ENCODE measurements at places on chromosomes 6 and 20. TPM values are rescaled to one million over a fixed set of nuclear protein-coding genes. Genes with fewer than 3 reads are reported as not detected.

The CRISP3 gene
- not detected for total RNA-seq

The OR2B6 gene
- total RNA-seq = not detected

DNA sequence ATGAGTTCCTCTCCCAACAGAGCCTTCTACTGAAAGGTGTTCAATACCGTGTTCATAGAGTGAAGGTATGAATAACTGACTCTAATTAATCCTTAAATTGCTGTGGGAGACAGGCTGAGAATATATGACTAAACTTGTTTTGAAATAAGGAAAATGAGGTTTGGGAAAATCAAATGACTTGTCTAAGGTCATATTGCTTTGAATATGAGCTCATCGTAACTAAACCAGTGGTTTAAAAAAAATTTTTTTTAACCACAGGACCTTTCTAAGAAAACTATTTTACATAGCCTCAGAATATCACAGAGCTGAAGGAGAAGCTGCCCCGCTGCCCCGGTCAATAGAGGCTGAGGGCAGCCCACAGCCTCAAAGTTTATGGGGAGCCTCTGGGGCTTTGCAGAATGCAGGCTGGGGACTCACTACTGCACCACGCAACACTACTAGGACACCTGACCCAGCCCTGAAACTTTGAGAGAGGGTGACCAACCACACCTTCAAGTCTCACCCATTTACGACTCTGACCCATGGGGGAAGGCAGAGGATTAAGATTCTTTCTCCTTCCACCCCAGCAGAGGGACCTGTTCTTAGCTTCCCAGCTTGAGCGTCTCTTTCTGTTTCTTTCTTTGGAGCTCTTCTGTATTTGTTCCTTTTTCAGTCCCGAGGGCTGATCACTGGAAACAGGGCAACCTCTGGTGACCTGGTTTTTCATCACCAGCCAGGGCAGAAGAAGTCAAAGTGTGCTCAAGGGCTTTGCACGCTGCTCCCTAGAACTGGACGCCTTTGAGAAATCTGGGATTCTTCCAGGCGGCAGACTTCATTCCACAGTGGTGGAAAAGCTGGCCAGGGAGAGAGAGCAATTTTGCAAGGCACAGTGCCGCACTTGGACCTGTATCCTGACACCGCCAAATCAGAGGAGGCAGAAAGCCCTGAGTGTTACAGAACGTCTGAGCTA is 220.2 kb downstream of the ATXN1 start:
- no peak for DNase-seq
- H3K27ac ChIP-seq = no peak overlapping the region
- H3K4me3 ChIP-seq = no peak overlapping the region
- no peaks in the 10 kb centered on the region for H3K27me3 ChIP-seq
- H3K36me3 ChIP-seq = peaks cover 3% of the 10 kb centered on the region

- H3K4me3 ChIP-seq = no peak overlapping the region
- H3K27me3 ChIP-seq = 0 out of 2 replicates have a peak, but pooled peaks cover 3% of the 10 kb centered on the region
- no peaks in the 10 kb centered on the region for H3K4me1 ChIP-seq
- DNase-seq = no peak
- H3K27ac ChIP-seq = no peak overlapping the region
Measured at GRCh38 chr6:48068278-48069251, 42.4 kb downstream of the PTCHD4 start.

DNA sequence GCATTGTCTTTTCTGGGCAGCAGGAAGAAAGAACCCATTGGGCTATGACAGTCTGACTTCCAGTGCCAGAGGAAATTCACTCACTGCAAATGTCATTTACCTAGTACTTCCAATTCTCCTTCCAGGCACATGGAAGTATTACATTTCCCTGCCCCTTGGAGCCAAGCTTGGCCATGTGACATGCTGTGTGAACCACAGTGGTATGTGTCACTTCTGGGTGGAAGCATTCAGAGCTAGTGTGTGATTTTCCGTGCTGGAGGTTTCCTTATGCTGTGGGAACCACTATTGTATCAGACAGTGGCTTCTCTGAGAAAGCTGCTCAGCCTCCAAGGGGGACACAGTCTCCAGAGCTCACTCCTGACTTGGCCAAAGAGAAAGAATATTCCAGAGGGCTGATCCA is 387.6 kb downstream of the CDC5L start:
- no peaks in the 10 kb centered on the region for H3K27me3 ChIP-seq
- H3K36me3 ChIP-seq = no peaks in the 10 kb centered on the region
- no peak for DNase-seq
- H3K4me3 ChIP-seq = no peak overlapping the region

DNA sequence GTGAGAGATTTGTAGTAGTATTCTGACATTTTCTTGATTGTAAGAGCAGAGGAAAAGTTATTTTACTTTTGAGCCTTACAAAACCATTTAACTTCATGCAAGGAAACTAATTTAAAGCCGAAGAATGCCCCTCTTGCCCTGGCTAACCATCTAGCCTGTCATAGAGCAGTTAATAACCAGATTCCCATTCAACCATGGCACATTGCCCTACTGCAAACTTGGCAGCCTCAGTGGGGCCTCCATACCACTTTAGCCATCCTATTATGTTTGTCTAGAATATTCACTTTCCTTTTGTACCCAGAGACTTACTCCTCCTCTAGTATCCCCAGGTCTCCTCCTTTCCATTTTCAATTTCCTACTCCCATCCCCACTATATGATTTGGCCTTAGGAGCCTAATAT is 230.9 kb downstream of the TBC1D7 start:
- no peak for DNase-seq
- H3K27ac ChIP-seq = no peak overlapping the region
- H3K36me3 ChIP-seq = no peaks in the 10 kb centered on the region

GRCh38 chr20:48667481-48667880 is 160.3 kb downstream of the PREX1 start:
- H3K36me3 ChIP-seq = peaks cover 3% of the 10 kb centered on the region
- no peak overlapping the region for H3K27ac ChIP-seq
- peaks cover 13% of the 10 kb centered on the region for H3K4me1 ChIP-seq

All from SJSA1 (cell line).